Endodermal cell (in vitro differentiated cells): ENCODE measurements at places on chromosomes 16 and 17.

DNA sequence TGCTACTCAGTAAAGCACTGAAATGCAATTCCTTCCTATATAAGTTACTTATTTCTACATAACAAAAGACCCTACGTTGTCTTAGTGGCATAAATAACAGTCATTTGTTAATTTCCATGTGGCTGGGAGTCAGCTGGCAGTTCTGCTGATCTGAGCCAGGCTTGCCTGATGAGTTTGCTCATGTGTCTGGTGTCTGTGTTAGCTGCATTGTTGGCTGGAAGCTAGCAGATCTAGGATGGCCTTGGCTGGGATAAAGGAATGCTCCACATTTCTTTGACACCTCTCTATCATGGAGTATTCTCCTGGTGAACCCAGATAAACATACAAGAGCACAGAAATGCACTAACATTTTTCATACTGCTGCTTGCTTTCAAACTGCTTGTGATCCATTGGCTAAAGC is 264.4 kb upstream of the MON1B start:
- no peak for DNase-seq

DNA sequence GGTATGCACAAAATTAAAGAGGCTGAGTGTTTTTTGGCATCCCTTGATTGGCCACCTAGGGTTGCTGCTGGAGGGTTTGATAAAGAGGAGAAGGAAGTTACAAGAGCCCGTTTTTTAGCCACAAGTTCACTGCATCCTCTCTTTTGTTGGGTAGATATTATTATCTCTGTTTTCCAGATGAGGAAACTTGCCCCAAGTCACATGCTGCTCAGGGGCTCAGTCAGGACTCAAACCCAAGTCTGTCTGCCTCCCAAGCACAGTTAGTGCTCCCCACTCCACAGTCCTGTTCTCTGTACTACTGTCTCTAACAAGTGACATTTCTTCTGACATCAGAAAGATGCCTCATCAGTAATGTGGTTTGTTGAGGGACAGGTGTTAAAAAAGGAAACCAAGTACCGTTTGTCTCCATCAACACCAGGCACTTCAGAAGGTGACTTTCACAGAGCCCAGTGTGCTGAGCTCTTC is 1.4 kb downstream of the NT5M start:
- DNase-seq: no peak

- peak; percentile 25 for DNase-seq
Measured at GRCh38 chr16:55641430-55642056, 14.2 kb upstream of the SLC6A2 start.

GRCh38 chr17:6551356-6551755 is 5.0 kb downstream of the PITPNM3 start:
- DNase-seq: no peak

DNA sequence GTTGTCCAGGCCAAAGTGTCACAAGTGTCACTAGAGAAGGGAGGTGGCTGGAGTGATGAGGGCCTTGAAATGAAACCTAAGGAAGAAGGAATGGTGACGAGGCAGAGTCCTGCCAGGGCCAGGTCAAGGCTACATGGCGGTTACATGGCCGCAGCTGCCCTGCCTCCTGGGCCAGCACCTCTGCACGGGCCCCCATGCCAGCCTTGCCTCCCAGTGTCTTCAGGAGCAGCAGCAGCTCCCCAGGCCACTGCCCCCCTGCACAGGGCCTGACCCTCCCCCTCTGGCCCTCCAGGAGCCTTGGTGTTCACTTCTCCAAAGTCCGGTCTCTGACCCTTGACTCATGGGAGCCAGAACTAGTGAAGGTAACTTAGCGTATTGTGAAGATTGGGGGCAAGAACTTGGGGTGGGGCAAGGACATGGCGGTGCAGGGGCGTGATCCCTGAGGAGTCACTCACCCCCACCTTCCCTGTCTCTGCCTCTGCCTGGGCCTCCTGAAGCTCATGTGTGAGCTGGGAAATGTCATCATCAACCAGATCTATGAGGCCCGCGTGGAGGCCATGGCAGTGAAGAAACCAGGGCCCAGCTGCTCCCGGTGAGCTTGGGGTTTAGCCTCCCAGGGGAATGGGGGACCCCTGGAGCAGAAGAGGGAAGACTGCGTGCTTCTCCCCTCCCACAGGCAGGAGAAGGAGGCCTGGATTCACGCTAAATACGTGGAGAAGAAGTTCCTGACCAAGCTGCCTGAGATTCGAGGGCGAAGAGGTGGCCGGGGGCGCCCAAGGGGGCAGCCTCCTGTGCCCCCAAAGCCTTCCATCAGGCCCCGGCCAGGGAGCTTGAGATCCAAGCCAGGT is 4.1 kb upstream of the KCTD11 start:
- peak; percentile 41 for DNase-seq

- peak; percentile 72 for DNase-seq
Measured at GRCh38 chr17:62723842-62724241, 84.3 kb downstream of the MARCHF10 start.
